ENCODE measurements at places on chromosomes 1 and 21.

DNA sequence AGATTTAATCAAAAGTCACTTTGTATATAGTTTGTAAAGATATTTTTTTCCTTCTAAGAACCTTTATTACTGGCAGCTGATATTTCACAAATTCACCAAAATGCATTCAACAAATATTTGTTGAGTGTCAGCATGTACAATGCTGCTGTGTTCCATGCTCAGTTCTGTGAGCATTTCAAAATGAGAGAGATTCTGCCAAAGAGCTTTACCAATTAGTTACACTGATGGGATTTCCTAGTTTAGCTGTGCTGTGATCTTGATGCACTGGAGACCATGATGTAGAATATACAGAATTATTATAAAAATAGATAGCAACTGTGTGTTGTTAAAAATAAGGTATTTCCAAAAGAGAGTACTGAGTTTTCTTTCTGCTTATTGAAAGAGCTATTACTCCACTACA is 225.6 kb downstream of the BRINP3 start:
- no peak for DNase-seq

- DNase-seq: no peak
These were observed 49.0 kb downstream of the TOMM20 start for GRCh38 chr1:235079443-235080296.

DNA sequence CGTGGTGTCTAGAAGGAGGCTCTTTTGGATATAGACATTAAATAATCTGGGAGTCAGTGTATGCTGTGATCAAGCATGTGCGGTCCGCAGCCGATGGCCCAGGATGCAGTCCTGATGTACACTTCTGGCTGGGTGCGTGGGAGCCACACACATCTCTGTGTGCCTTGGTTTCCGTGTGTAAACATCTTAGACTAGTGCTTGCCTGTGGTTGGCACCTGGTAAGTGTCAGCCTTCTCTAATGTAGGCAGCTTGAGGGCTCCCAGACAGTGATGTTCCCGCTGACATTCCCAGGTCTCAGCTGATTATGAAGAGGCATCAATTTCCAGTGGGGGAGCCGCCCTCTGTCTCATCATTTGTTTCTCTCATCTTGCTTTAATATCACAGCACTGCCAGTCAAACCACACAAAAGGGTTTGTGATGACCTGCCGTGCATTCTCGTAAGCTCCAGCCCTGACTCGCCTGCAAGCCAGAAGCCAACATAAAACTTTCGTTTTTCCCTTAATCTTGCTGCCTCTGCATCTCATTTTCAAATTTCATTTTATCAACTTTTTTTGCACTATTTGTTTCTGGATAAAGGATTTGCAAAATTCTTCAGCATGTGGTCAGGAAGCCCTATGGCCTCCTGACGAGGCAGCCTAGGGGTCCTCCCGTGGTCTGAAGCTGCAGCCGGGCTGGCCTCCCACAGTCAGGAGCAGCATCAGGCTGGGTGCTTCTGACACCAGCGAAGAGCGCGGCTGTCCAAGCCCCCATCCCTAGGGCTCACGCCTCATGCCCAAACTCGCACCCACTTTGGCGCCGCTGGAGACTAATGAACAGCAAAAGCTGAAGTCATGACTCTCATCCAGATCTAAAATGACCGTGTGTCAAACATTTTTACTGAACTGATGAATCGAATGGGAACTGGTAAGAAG is 28.1 kb downstream of the PDE9A start:
- no peak for DNase-seq

DNA sequence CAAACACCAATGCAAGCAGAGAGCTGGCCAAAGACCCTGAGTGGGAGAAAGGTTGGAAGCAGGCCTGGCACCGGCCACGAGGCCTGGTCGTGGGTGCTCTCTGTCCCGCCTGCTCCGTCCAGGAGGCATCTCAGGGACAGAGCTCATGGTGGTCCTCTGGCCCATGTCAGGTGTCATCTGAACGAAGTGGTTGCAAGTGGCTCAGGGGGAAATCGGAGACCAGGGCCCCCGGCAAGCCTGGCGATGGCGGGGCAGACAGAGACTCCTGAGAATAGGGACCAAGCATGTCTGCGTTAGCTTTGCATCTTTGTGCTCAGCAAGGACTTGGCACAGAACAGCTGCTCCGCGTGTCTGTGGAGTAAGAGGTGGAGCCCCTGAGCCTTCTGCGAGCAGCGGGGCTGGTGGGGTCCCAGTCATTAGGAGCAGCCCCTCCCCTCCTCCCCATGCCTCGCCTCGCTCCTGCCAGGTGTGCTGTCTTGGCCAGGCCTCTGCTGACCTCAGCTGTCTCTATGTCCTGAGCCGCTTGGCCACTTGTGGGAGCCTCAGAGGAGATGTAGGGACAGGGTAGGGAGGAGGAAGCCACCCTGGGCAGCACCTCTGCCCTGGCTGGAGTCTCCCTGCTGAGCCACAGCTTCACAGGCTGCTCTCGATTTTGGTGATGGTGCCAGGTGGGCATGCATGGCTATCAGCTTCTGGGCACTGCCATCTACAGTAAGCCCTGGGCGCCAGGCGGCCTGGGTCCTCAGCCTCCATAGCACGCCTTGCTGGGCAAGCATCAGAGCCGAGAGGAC is 362.9 kb upstream of the VAMP3 start:
- DNase-seq: no peak

- no peak for DNase-seq
These were observed 10.0 kb upstream of the GJB3 start for GRCh38 chr1:34770891-34771504.

GRCh38 chr1:218642033-218642948 is 297.2 kb downstream of the TGFB2 start:
- no peak for DNase-seq

DNA sequence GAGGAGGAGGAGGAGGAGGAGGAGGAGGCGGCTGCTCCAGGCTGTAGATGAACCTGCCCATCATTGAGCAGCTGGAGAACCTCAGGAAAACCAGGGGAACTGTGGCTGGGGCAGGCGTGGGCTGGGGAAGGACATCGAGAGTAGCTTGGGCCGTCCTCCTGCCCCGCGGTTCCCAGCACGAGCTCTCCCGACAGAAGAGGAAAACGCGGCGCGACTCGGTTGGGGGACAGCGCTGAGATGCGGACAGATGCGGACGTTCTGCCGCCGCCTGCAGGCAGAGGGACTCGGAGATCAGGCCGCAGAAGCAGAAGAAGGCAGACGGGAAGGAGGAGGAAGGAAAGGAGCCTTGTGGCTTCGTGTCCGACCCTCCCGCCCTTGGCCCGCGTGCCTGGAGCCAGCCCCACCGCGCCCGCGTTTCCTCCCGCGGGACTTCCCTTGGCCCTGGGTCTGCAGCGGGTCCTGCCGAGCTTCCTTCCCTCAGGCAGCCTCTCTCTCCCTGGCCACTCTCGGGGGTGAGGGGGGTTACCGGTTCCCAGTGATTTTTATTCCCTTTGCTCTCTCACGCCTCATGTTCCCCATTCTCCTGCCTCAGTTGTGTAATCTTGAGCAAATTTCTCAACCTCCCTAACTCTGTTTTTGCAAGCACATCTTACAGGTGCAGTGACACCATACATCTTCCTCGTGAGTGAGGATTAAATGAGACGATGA is 1.7 kb upstream of the TNFRSF9 start:
- DNase-seq: peak; percentile 73

DNA sequence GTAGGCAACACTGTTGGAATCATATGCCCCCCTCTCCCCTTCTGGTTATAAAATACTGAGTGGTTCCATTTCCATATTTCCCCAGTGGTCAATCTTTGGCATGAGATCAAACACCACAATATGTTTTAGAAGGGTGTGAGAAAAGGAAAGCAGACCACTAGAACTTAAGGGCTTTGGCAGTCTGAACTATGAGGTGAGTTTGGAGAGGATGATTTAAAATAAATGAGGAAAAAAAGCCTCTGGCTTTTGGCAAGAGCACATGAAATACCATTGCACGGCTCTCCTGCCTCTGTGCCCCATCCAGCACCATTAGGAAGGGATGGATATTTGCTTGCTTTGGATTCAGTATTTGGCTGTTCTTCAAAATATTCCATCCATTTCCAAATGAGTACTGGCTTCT is 339.5 kb upstream of the C1orf87 start:
- DNase-seq: peak; percentile 10

- DNase-seq: peak; percentile 24
These were observed 162.2 kb upstream of the LHX8 start for GRCh38 chr1:74971982-74972381.

DNA sequence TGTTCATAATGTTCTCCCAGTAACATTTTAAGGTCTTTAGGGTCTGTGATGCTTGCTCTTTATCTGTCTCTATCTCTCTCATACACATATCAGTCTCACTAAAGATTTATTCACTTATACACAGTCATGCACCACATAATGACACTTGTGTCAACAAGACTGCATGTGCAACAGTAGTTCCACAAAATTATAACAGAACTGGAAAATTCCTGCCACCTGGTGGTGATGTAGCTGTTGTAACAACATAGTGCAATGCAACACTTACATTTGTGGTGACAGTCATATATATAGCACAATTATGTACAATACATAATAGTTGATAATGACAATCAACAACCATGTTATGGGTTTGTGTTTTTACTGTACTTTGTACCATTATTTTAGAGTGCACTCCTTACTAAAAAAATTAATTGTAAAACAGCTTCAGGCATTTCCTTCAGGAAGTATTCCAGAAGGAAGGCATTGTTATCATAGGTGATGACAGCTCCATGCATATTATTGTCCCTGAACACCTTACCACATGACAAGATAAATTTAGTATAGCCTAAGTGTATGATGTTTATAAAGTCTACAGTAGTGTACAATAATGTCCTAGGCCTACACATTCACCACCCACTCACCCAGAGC is 8.1 kb downstream of the TDRD5 start:
- no peak for DNase-seq

DNA sequence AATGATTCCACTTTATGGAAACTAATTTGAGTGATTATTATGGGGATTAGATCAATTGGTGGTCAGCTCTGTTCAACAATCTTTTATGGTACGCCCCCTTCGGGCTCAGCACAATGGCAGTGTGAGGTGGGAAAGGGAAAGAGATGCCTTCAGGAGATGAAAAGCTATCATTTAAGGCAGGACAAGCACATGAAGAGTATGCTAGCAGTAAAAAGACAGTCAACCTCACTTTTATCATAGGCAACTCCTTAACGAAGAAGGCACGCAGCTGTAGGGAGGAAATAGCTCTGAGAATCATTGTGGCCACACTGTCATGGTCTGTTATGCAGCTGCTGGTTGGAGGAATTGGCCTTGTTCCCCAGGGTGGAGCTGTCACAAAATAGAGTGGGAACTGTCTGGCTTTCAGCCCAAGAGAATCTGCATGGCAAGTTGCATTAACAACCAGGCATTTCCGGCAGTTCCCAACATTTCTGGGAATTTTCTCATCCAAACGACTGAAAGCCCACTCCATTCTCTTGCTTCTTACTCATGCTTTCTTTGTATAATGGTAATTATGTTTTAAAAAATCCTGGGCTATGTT is 54.4 kb upstream of the BCL10 start:
- DNase-seq: peak; percentile 74

DNA sequence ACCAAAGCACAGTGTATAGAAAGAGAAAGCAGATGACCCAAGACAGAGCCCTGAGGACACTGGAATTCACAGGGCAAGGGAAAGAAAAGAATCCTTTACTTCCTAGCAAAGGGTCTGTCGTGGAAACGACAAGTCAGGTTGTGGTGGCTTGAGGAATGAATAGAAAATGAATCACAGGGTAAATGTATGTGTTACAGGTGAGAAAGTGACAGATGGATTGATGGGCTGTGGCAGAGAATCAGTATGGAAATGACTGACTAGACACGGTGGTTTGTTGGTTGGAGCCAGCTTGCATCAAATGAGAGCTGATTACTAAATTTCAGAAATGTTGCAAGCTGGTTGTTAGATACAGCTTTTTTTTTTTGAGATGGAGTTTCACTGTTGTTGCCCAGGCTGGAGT is 46.9 kb downstream of the PTP4A2 start:
- no peak for DNase-seq

DNA sequence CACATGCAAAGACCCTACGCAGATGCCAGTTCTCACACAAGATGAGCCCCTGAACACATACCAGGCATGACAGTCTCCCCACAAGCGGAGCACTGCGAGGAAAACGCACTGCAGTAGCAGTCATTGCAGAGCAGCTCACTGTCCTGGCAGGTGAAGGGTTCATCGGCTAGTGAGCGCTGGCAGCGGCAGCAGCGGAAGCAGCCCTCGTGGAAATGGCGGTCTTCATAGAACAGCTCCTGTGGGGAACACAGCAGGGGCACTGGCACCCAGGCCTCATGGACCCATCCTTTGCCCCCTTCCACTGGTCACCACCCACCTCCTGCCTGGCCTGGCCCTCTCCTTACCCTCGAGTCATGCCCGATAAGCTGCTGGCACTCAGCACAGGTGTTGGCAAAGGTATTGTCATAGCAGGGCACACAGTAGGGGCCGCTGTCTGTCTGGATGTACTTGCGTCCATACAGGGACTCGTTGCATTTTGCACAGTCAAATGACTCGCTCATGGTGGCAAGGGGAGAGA is 6.3 kb downstream of the FHL3 start:
- DNase-seq: no peak

DNA sequence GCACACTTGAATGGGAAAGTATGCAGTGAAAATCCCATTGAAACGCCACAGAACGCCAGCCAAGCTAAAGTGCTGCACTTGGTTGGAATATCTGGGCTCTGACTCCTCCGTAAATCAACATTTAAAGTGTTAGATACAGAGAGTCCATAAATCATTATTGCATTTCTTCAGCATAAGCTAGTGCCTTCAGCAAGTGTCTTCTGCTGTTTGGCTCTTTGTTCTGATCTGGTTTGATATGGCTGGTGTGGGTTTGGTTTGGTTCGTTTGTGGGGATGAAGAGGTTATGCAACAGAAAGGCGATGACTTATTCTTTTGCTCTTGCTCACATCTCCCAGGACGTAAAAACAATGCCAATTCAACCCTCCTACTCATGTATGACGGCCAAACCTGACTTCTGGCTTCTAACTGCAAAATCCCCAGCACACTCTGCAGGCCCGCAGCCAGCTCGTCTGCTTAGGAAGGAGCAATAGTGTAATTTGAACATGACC is 121.8 kb upstream of the ERG start:
- no peak for DNase-seq

GRCh38 chr1:232915212-232915611 is 35.2 kb upstream of the NTPCR start:
- DNase-seq: no peak

GRCh38 chr1:32329931-32330466 is 6.0 kb downstream of the MARCKSL1 start:
- no peak for DNase-seq

DNA sequence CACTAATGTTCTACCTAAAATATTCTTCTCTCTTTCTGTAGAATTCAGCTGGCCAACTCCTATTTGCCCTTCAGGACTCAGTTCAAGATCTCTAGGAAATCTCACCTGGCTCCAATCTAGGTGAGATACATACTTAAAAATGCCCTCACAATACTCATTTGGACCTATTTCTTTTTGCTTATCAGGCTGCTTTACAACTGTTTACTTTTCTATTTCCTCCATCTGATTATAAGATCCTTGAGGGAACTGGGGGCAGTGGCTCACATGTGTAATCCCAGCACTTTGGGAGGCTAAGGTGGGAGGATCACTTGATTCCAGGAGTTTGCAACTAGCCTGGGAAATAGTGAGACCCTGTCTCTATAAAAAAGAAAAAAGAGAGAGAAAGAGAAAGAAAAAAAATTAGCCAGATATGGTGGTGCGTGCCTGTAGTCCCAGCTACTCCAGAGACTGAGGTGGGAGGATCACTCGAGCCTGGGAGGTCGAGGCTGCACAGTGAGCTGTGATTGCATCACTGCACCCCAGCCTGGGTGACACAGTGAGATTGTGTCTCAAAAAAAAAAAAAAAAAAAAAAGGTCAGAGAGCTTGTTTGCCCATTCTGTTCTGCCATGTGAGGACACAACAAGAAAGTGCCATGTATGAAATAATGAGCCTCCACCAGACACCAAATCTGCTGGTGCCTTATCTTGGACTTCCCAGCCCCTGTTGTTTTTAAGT is 14.8 kb downstream of the EFCAB14 start:
- DNase-seq: no peak

GRCh38 chr1:30664103-30664755 is 59.2 kb downstream of the MATN1 start:
- peak; percentile 38 for DNase-seq

Data from spinal cord (tissue), 10 donors.